H1 (cell line): ENCODE measurements at places on chromosomes 12 and 14. TPM values are rescaled to one million over a fixed set of nuclear protein-coding genes. Genes with fewer than 3 reads are reported as not detected.
A peak's percentile ranks its signal among the peaks of the same experiment; 100 is the strongest.

DNA sequence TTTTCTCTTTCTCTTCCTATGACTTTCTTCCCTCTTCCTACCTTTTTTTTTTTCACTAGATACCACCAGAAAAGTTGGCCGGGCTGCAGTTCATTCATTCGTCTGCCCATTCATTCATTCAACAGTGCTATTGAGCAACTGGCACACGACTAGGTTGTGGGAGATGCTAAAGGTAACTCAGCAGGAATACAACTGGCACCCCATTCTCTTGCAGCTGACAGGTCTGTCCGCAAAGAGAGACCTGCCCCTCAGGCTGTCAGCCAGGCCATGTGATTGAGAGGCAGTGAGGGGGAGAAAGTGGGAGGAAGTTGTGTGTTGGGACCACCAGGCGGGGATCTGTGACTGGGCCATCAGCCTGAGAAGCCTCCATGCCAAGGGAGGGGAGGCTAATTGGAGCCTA, 105.2 kb downstream of the TSPAN9 start:
- DNase-seq, result no peak

DNA sequence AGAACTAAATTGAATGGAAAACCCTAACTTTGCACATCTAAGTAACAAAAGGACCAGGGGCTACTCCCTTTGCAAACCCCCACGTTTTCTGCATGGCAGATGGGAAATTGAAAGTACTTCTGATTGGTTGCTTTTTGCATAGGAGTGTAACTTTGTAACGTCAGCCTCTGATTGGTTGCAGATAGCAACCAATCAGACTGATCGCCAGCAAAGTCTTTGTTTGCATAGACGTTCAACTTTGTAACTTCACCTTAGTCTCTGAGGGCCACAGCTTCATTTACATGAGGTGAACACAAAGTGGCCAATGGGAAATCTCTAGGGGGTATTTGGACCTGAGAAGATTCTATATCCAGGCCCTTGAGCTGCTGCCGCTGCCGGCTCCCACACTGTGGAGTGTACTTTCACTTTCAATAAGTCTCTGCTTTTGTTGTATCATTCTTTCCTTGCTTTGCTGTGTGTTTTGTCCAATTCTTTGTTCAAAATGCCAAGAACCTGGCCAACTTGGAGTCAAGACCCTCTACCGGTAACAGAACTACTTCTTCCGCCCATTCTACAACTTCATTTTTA, 102.5 kb upstream of the PRICKLE1 start:
- no peak for DNase-seq

DNA sequence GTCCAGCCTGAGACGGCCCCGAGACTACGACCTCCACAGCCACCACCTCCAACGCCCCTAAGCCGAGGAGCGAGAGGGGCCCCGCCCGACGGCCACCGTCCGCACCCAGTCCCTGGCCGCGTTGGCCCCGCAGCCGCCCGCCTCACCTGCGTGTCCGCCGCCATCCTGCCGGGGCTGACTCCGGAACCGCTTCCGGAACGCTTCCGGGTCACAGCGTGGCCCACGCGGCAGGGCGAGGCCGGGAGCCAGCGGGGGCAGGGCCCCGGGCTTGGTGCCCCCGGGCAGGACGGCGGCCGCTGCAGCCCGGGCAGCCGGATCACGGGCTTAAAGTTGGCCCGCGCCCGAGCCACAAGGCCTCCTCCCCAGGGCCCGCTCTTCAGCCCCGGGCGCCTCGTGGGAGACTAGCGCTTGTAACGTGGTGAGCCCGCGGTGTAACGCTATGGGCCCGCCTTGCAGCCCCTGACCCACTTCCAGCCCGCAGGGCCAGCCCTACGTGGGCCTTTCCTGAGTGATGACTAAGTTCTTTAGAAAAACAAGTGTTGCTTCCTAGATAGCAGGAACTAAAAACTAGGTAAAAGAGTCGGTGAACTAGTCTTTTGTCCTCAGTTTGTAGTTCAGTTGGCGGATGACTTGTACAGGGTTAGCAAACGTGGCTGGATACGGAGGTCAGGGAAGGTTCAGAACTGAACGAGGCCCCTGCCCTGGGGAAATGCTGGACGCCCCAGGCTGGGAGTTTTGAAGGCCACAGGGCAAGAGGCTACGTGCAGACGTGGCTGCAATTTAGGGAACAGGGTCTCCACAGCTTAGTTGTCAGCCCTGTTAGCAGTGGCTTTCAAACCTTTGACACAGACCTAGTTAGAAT, at the start of gene GCN1:
Gene GCN1, minus strand, starts transcription at position 182 of the 862 bp plus-strand sequence. Its CDS starts 18 bp downstream, at position 164.
- DNase-seq, result peak; percentile 94

- no peak for DNase-seq
Observed at GRCh38 chr14:101598159-101598558, 36.9 kb downstream of the DIO3 start.

DNA sequence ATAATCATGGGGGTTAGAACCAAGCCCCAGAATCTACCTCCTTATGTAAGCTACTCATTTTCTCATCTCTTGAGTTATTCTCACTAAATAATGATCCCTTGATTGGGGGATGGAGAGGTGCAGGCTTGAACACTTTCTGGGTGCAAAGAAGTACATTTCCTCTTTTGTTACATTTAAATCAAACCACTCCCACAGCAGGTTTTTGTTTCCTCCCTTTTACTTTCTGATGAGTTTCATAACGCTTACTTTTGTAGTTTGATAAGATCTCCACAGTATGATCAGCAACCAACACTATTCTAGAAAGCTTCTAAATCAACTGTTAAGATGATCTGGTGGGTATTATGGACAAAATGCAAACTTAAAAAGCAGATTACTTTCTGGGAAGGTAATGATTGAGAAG, 20.5 kb downstream of the VCPKMT start:
- DNase-seq, result no peak

GRCh38 chr14:29637411-29637810, 290.2 kb downstream of the PRKD1 start:
- no peak for DNase-seq

The CDKN3 gene
- polyA plus RNA-seq, result 25.4 and 43.5 TPM in 2 replicates

The SPTB gene
- polyA plus RNA-seq, result 0.30 and 0.60 TPM in 2 replicates

The UNC79 gene
- polyA plus RNA-seq, result 1.5 and 1.8 TPM in 2 replicates

The LRP1-AS gene
- polyA plus RNA-seq, result not detected in 2 replicates
